ENCODE measurements at places on chromosomes 2 and 18. TPM values are rescaled to one million over a fixed set of nuclear protein-coding genes. Genes with fewer than 3 reads are reported as not detected.

CD8A gene
- total RNA-seq, result 2.8 TPM

MTIF2 gene
- 19.5 TPM for total RNA-seq

LOXHD1 gene
- 2.3 TPM for total RNA-seq

SPIRE1 gene
- 39.8 TPM for total RNA-seq

GAL3ST2 gene
- total RNA-seq, result not detected

DNA sequence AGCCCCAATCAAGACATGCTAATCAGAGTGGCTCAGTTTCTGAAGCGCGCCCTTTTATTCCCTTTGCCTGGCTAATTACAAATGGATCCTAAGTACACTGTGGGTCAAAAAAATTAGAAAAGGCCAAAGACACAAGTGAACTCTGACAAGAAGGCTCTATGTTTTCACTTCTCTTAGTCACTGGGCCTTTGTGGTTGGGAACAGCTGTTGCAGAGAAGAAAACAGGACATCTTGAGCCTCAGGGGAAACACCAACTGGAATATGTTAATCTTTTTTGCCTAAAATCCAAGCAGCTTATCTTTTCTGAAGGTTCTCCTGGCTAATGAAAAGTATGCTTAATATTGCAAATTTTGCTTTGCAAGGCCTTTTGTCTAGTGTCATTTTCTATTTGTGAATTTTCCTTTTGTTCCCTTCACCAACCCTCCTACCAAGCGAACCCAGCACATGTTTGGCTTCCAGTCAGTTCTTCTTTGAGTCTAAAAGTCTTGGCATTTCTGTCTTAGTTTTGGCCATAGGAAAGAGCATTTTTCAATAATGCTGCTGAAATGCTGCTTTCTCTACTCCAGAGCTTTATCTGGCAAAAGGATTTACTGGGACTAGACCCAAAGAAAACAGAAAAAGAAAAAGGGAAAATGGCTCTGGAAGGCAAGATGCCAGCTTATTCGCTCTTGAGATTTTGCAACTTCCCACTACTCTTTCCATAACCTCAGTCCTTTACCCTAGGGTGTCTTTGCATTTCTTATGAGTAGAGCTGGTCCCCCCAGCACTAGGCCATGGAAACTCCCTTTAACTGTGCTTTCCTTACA is 440.2 kb upstream of the ST6GAL2 start:
- DNase-seq, result no peak

DNA sequence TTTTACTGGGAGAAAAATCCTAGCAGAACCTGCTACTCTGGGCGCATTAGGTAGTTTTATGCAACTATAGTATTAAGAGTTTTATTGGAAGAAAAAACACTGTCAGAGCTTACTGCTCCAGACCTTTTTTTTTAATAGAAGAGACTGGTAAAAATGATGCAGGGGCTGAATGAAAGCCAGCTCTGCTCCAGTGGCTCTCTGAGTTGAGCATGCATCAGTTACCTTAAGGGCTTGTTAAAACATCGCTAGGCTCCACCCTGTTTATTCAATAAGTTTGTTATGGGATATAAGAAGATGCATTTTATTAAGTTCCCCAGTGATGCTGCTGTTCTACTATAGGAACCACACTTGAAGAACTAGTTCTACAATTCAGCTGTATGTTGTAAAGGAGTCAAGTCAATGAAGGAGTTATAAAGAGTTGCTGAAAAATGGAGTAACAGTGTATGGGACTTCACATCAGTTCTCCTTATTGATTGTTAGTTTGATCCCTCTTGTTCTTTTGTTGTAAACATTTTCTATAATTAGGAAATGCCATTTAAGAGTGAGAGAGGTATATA is 13.2 kb downstream of the SNRPG start:
- DNase-seq, result no peak

GRCh38 chr2:235011929-235012631 is 60.3 kb downstream of the SH3BP4 start:
- DNase-seq, result no peak

DNA sequence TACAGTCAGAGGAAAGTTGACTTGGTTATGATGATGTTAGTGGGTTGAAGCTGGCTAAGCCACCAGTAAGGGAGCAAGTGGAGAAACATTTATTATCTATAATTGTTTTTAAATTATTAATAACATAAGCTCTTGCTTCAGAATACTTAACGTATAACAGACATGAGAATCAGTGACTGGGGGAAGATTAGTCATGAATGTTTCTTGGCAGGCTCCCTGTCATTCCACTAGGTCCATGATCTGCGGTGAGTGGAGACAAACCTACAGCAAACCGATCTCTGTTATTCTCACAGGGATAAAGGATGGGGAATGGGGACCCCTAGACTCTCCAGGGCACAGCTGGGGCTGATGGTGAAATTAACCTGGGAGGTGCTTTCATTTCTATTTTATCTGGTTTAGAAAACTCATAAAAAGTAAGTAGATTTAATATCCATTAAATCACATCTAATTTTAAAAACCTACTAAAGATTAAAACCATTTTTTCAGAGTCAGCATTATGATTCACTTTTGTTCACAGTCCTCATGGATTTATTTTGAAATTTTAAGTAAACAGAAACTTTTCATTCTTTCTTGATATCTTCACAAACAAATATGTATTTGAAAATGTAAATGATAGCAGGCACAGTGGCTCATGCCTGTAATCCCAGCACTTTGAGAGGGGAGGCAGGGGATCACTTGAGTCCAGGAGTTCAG is 420.3 kb downstream of the PTPRM start:
- DNase-seq, result no peak

DNA sequence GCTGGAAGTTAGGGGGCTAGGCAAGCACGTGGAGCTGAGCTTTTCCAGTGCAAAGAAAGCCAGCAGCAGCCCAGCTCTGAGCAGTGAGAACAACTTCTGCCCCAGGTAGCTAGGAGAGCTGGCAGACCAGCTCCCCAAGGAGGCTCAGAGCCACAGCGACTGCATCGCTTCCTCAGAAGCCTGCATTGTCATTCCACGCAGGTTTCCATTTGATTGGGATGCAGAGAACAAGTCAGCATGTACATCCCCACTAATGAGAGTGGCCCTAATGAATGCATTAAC is 45.1 kb downstream of the C1QL2 start:
- DNase-seq, result no peak

DNA sequence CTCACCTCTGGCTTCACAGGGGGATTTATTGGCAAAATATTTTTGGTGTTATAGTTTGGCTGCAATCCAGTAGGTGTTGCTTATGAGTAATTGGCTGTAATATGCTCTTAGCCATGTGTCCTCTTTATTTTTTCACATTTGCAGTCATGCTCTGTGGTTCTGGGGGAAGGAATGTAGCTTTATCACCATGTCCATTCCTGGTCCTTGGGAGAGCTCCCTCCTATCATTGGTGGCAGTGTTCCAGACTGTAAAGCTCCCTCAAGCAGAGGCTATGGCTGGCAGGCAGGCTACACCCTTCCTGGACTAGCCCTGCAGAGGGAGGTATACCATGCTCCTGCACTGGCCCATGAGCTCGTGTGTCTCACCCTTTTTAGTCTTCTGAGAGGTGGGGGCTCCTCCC is 120.0 kb upstream of the FSIP2 start:
- DNase-seq, result no peak

GRCh38 chr2:111194835-111195621 is 74.3 kb downstream of the BCL2L11 start:
- DNase-seq, result no peak

DNA sequence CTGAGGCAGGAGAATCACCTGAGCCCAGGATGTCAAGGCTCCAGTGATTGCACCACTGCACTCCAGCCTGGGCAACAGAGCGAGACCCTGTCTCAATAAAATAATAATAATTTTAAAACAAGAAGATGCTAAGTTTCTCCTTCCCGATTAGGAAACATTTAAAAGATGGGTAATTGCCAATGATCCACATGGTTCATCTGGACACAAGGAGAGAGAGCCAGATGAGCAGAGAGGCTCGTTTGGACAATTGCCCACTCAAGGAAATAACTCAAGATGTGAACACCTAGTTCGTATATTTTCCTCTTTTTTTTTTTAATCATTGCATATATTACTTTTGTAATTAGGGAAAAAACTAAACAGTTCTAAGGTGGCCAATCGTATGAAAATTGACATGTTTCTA is 3.6 kb upstream of the ACTG2 start:
- no peak for DNase-seq
